Activated T-helper 1 cell treated with anti-CD3 and anti-CD28 coated beads, Interleukin-12 subunit alpha, Interleukin-12 subunit beta, Interleukin-2, Interleukin-4 antibody, amounts not matched to agents 30 ng/mL and 10 ng/mL and 1 ng/mL, durations not matched to agents 14 hours and 24 hours and 36 hours (primary cell): ENCODE measurements at places on chromosomes 4 and X. TPM values are rescaled to one million over a fixed set of nuclear protein-coding genes. Genes with fewer than 3 reads are reported as not detected.
A peak's percentile ranks its signal among the peaks of the same experiment; 100 is the strongest.

- no peak for DNase-seq
These were observed 24.6 kb downstream of the NAP1L5 start for GRCh38 chr4:88672987-88673386.

The CCSER1 gene
- total RNA-seq = not detected in 2 replicates

DNA sequence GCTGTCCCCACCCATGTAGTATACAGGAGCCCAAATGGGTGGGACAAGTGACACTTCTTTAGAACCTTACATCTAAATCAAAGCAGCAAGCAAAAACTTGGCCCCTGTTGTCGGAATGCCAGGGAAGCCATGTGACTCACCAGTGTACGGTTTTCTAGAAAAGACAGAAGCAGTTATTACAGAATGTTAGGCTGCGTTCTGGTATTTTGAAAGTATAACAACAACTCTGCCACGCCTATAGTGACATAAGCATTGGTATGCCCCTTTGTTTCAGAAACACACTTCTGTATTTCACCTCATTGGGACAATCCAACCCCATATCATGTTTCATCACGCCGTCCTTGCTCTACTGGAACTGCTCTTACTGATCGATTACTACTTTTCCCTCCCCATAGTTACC lies 14.8 kb downstream of the PDHA1 start:
- no peak for DNase-seq

DNA sequence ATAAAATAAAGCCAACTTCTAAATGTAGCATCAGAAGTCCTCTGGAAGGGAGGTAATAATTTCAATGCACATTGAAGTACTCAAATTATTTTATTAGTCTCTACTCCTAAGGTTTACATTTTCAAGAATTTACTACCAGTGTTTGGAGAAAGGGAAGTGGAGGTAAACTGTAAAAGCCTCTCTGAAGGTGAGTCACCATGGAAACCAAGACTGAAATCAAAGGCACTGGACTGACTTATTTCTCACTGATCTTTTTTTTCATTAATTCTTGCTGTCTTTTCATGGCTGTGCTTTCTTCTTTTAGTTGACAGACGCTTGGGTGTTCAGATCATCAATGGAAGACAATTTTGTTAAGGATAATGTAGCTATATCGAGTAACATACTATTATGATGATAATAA lies 9.7 kb downstream of the SLC39A8 start:
- DNase-seq = no peak

DNA sequence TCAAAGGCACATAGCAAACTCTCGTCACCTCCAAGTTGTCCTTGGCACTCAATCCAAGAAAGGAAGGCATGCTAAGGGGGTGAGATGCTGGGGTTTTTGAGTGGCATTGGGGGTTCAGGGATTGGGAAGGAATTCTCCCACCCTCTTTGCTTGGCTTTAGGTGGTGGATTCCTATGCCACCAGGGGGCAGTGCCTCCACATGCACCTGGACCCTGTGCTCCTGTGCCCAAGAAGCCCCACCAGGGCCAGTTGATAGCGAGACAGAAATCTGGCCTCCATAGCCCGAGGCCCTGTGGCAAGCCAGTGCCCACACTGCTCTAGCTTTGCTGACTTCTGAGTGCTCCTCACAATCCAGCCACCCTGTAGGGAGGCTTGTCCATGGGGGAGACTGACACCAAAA lies 2.0 kb upstream of the FATE1 start:
- DNase-seq = no peak

- no peak for DNase-seq
These were observed 9.9 kb downstream of the JAKMIP1 start for GRCh38 chr4:6190486-6190885.

DNA sequence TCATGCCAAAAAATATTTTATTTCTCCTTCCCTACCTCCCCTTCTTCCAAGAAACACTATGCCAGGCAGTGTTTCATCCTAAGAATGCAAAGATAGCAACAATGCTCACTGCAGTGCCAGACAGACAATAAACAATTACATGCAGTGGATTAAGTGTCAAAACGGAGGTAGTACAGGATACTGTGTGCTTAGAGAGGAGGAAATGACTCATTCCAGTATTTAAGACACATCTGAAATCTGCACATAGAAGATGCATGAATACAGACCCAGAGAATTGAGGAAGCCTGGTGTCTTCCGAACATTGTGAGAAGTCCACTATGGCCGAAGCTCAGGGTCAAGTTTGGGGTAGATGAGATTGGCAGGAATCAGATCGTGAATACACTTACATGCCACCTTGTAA lies 326.4 kb downstream of the PPP3CA start:
- DNase-seq = peak; percentile 16

DNA sequence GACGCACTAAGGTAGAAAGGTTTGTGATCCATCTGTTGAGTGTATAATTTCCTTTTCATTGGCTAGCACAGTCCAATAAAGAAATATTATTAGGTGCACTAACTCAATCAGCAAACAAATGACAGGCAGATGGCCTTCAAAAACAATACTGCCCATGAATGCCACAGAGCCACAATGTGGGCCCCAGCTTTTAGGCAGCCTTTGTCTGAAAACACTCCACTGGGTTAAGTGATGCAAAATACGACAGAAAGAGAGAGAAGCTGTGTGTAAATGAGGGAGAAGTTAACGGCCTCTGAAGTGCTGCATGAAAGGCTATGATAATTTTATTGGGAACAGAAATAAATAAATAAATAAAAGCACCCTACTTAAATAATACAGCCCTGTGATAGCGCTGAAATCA lies 274.6 kb downstream of the NKX6-1 start:
- DNase-seq = no peak

The PYURF gene
- 55.9 and 61.5 TPM in 2 replicates for total RNA-seq

- DNase-seq = no peak
These were observed 227.8 kb downstream of the KDR start for GRCh38 chr4:54897590-54897989.

GRCh38 chr4:129149906-129150305 lies 54.0 kb downstream of the C4orf33 start:
- no peak for DNase-seq

- no peak for DNase-seq
These were observed 88.6 kb downstream of the SHROOM3 start for GRCh38 chr4:76523593-76523992.

DNA sequence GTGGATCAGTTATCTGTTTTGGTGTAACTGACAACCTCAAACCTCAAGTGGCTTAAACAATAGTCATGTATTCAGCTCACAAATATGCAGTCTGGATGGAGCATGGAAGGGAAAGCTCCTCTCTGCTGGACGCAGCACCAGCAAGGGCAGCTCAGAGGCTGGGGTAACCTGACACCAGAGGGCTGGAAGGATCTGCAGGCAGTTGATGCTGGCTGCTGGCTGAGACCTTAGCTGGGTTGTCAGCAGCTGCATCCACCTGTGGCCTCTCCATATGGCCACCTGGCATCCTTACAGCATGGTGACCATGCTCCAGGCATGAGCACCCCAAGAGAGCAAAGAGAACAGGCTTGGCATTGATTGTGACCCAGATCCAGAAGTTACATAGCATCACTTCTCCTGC lies 46.7 kb downstream of the ENPP6 start:
- DNase-seq = no peak

GRCh38 chrX:25156323-25156722 lies 140.6 kb upstream of the ARX start:
- DNase-seq = no peak

The HGFAC gene
- total RNA-seq = not detected in 2 replicates

DNA sequence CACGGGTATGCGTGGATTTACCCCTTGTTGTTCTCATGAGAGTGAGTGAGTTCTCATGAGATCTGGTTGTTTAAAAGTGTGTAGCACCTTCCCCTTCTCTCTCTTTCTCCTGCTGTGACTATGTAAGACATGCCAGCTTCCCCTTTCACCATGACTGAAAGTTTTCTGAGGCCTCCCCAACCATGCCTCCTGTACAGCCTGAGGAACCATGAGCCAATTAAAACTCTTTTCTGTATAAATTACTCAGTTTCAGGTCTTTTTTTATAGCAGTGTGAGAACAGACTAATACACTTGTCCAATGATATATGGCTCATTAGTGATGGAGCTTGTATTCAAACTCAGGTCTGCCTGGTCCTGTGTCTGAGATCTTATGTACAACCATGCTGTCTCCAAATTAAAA lies 28.5 kb upstream of the RTL3 start:
- DNase-seq = no peak

DNA sequence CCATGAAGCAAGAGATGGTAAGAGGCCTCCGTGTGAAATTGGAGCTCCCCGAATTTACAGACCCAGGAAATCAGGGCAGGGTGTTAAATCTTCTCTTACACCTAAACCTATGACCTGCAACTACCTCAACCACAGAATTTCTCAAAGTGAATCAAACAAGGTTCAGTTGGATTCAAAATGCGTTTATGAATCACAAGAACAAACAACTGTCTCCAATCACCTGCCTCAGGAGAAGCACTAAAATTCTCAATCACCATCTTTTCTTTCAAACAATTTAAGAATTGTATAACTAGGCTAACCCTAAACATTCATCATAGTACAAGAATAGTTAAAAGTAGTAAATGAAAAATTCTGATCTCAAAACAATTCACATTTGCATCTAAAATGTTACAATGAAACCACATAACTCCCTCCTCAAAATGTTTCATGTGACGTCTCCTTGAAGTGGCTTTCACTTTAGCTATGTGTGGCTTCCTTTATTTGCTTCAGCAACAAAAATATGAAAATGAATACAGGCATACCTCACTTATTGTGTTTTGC lies 19.2 kb downstream of the PPP3CA start:
- DNase-seq = peak; percentile 21

GRCh38 chr4:8021796-8022195 lies 82.1 kb upstream of the AFAP1 start:
- no peak for DNase-seq

DNA sequence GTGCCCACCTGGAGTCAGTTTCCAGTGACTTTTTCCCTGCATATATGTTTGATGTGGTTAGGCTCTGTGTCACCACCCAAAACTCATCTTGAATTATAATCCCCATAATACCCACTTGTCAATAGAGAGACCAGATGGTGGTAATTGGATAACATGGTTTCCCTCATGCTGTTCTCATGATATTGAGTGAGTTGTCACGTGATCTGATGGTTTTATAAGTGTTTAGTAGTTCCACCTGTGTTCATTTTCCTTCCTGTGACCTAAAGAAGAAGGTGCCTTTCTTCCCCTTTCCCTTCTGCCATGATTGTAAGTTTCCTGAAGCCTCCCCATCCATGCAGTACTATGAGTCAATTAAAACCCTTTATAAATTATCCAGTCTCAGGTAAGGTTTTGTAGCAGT lies 740.9 kb downstream of the ARAP2 start:
- no peak for DNase-seq

GRCh38 chr4:159608436-159608835 lies 505.6 kb downstream of the RAPGEF2 start:
- no peak for DNase-seq

DNA sequence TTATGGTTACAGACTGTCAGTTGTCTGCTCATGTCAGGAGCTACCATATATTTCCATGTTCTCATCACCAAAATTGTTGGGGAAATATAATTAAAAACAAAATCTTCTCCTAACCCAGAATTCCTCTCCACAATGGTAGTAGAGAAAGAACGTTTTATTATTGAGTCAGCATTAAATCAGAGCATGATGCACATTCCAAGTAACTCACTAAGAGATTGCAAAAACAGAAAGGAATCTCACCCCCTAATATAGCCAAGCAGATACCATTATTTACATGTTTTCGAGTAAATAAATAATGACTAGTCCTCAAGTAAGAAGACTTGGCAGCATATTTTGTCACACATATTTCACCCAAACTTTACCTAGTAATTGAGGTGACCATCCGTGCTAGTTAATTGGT lies 36.2 kb upstream of the ARHGEF6 start:
- no peak for DNase-seq

The UGT2A1 gene
- not detected in 2 replicates for total RNA-seq

The MAGEA8 gene
- not detected in 2 replicates for total RNA-seq

DNA sequence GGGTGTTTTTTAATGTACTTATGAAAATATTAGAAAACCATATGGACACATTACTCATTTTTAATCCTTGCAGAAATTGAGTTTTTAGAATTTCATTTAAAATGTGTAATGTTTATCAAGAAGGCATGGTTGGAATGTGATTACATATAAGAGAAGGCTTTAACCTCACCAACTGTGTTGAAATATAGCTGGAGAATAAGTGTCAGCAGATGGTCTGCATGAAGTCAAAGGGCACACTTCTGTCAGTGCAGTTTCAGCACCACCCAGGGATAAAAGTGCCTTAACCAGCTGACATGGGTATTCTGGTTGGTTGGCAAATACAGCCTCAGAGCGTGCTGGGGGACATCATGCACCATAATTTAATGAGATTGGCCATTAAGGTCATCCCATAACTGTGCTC lies 21.2 kb upstream of the ANTXR2 start:
- DNase-seq = no peak

DNA sequence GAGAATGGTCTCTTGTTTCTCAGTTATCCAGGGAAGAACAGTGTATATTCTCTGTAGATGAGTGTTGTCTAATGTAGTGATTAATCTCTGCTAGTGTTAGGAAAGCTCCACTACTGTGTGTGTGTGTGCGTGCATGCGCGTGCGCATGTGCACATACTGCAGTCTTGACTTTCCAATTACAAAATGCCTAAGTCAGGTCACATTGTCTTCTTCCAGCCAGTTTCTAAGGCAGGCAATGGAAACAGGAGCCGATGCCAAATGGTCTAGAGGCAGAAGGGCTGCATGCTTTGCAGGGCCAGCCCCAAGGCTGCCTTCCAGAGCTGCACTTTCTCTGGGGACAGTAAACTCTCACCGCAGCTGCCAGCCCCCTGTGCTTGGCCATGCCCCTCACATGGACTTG lies 30.5 kb upstream of the NAP1L5 start:
- no peak for DNase-seq

The SERTM2 gene
- total RNA-seq = not detected in 2 replicates

DNA sequence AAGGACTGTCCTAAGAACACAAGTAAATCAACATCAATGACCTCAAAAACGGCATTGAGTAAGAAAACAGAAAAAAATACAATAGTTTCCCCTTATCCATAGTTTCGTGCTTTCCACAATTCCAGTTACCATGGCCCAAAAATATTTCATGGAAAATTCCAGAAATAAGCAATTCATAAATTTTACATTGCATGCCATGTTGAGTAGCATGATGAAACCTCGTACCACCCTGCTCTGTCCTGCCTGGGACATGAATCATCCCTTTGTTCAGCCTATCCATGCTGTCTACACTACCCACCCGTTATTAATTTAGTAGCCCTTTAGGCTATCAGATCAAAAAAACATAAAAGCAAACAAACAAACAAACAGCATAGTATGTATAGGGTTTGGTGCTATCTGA lies 51.1 kb downstream of the KLF3 start:
- DNase-seq = no peak

- DNase-seq = no peak
These were observed 34.4 kb downstream of the AFAP1 start for GRCh38 chr4:7904952-7905915.

- no peak for DNase-seq
These were observed 84.0 kb downstream of the WWC2 start for GRCh38 chr4:183182873-183183725.
